H54 (cell line): ENCODE measurements at places on chromosomes 7 and 10.

- peak; percentile 86 for DNase-seq
These were observed 29.3 kb upstream of the KCNK18 start for GRCh38 chr10:117167789-117168674.

GRCh38 chr7:65892161-65892560 lies 19.3 kb downstream of the VKORC1L1 start:
- no peak for DNase-seq

DNA sequence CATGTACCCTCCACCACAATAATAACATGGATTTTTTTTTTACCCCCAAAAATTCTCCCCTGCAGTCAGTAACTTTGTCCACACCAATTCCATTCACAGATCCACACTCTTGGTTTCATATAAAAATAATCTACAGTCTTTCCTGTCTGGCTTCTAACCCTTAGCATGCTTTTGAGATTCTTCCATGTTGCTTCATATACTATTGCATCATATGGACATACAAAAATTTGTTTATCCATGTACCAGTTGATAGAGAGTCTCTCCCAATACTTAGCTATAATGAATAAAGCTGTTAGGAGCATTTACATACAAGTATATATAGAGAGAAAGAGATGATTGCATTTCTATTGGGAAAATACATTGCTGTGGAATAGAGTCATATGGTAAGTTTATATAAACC lies 575.0 kb downstream of the XPNPEP1 start:
- no peak for DNase-seq

DNA sequence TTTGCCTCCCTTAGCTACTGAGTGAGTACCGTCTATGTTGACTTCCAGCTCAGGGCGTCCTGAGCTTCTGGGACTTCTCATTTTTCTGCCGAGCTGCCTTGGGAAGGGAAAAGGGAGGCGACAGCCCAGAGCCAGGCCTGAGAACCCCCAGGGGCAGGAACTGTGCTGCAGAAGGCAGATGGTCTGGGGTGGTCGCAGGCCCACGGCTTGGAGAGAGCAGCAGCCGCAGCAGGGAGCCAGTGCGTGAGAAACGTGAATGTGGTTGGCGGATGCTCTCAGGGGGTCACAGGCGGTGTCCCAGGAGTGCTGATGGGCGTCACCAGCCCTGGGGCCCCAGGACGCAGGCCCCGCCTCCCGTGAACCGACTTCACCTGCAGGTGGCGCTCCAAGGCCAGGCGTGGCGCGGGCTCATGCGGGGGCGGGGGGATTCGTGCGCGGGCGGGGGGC lies 9.2 kb upstream of the PWWP2B start:
- DNase-seq = peak; percentile 88

GRCh38 chr10:32055478-32056135 lies 618 bp downstream of the KIF5B start:
- DNase-seq = no peak

GRCh38 chr7:46545790-46546189 lies 624.7 kb upstream of the IGFBP3 start:
- no peak for DNase-seq

GRCh38 chr7:137306748-137307147 lies 36.8 kb downstream of the PTN start:
- no peak for DNase-seq

DNA sequence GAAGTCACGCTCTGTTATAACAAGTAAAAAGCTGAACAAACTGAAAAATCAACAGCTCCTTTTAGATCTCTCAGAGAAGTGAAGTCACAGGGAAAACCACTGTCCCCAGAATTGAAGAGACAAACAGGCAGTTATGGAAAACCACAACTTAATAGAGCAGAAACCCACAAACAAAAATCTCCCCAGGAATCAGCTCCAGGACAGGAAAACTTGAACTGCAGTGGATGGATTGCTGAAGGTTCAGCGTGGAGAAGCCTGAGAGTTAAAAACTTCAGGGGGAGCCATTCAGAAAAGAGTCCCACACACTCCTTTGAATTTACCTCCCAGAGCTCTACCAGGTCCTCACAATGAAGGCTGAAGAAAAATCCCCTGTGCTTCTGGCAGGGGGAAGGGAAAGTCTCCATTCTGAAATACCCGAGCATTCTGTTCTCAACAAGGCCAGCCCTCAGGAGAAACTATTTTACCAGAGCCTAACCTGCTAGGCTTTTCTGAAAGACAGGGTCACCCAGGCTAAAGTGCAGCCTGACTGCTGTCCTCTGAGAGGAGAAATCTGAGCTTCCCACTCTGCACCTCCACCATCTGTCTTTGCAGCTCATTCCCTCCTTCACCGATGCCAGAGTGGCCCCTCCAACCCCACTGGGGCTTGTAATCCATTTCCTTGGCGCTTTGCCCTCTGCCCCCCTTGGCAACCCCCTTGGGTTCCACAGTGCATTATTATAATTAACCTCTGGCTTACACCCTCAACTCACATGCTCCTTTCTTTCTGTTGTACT lies 65.0 kb upstream of the CCNY start:
- no peak for DNase-seq

- no peak for DNase-seq
These were observed 62.7 kb downstream of the ENTPD1 start for GRCh38 chr10:95818668-95819067.

DNA sequence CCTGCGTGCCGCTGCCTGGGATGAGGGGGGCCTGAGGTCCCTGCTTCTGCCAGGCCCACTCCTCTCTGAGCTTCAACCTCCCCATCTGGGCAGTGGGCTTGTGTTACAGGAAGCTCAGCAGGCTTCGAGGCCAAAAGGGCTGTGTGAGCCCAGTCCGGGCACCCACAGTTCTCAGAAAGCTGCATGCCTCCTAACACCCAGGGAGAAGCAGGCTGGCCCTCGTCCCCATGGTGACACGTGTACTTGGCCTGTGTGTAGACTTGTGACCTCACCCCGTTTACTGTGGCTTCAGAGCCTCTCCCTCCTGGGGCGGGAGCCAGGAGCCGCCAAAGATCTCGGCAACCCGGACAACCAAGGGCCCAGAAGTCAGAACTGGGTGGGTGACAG lies 2.2 kb upstream of the GRIFIN start:
- peak; percentile 100 for DNase-seq

- DNase-seq = peak; percentile 51
These were observed 28.4 kb downstream of the TMEM130 start for GRCh38 chr7:98841179-98841997.

GRCh38 chr7:75722373-75722772 lies 16.4 kb downstream of the HIP1 start:
- no peak for DNase-seq
